ENCODE measurements at places on chromosomes 5 and 9. TPM values are rescaled to one million over a fixed set of nuclear protein-coding genes. Genes with fewer than 3 reads are reported as not detected.

MED27 gene
- total RNA-seq, result 51.9 TPM

VAV2 gene
- total RNA-seq, result 9.7 TPM

DNA sequence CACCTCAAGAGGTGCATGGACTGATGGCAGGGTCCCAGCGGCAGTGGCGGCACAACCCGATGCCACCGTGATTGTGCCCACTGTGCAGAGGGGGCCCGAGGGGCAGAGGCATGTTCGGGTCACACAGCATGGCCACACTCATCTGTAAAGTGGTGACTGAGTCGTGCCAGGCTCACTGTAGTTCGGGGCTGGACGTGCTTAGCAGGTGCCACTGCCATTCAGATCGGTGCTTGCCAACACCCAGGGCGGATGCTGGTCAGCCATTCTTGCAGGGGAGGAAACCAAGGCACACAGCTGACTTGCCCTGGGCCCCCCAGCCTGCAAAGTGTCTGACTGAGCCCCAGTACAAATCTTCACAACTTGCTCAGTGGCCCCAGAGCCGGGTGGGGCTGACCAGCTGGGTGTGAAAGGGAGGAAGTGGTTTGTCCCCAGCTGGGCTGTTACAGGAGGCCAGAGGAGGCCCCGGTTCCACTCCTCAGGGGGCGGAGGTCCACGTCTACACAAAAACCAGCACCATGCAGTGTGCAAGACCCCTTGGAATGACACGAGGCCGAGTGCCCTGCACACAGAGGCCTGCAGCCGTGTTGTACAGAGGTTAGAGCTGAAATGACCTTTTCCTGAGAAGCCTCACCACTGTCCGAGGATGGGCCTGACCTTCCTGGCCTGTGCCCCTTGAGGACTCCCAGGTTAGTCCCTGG lies 17.9 kb downstream of the FGD3 start:
- H3K27me3 ChIP-seq, result peaks cover 4% of the 10 kb centered on the region
- no peak overlapping the region for H3K27ac ChIP-seq
- DNase-seq, result no peak
- no peaks in the 10 kb centered on the region for H3K36me3 ChIP-seq

DNA sequence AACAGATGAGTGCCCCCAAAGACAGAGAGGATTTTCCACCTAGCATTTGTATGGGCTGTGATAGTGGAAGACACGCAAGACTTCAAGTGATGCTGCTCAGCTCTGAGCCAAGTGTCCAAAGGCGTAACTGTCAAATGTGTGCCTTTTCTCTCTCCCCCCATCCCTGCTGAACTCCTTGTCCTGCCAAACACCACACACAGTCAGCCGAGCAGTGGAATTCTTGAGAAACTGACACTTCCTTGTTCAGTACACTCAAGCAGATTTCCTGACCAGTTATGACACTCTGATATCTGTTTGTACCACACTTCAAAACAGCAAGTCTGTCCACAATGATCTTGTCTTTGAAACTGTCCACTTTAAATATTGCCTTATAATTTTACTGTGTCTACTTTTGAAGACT lies 166.4 kb downstream of the PIK3R1 start:
- H3K36me3 ChIP-seq, result no peaks in the 10 kb centered on the region
- H3K4me1 ChIP-seq, result no peaks in the 10 kb centered on the region
- no peaks in the 10 kb centered on the region for H3K27me3 ChIP-seq
- no peak overlapping the region for H3K4me3 ChIP-seq

DNA sequence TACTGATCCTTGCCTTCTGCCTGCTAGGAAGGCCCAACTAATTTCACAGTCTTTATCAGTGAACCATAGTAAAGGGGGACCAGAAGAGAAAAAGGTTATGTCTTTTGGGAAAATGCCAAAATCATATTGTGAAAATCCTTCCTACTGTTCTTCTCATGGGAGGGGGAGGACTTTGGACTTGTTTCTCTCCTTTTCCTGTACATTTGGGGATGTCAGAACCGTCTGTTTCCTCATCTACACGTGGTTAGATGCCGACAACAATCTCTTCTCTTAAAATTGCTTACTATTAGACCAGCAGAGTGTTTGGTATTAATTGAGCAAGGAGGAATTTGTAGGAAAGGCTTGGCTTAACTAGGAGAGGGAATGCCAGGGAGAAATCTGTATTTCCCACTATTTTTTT lies 77.2 kb downstream of the TMC1 start:
- no peaks in the 10 kb centered on the region for H3K4me1 ChIP-seq
- no peak for DNase-seq
- H3K36me3 ChIP-seq, result no peaks in the 10 kb centered on the region
- H3K27ac ChIP-seq, result no peak overlapping the region
- no peak overlapping the region for H3K4me3 ChIP-seq
- H3K27me3 ChIP-seq, result no peaks in the 10 kb centered on the region

- H3K27ac ChIP-seq, result no peak overlapping the region
- H3K27me3 ChIP-seq, result no peaks in the 10 kb centered on the region
- H3K4me1 ChIP-seq, result no peaks in the 10 kb centered on the region
- DNase-seq, result no peak
Measured at GRCh38 chr5:155259648-155260047, 246.1 kb downstream of the KIF4B start.
